ENCODE measurements at places on chromosomes 6 and 20.

DNA sequence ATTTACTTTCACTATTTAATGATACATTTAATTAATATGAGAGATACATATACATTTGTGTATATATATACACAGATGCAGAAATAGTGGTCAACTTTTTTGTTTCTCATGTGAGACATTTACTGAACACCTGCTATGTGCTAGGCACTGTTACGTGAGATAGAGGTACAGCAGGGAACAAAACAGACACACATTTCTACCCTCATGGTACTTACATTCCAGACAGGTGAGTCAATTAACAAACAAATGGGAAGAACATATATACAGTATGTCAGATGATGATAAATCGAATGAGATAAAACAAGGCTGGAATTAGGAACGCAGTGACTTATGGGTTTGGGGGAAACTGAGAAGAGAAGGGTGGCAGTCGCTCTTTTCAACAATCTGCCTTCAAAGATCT lies 5.1 kb downstream of the TFB1M start:
- no peak for DNase-seq

GRCh38 chr6:169014211-169015197 lies 239.1 kb downstream of the THBS2 start:
- DNase-seq = no peak

DNA sequence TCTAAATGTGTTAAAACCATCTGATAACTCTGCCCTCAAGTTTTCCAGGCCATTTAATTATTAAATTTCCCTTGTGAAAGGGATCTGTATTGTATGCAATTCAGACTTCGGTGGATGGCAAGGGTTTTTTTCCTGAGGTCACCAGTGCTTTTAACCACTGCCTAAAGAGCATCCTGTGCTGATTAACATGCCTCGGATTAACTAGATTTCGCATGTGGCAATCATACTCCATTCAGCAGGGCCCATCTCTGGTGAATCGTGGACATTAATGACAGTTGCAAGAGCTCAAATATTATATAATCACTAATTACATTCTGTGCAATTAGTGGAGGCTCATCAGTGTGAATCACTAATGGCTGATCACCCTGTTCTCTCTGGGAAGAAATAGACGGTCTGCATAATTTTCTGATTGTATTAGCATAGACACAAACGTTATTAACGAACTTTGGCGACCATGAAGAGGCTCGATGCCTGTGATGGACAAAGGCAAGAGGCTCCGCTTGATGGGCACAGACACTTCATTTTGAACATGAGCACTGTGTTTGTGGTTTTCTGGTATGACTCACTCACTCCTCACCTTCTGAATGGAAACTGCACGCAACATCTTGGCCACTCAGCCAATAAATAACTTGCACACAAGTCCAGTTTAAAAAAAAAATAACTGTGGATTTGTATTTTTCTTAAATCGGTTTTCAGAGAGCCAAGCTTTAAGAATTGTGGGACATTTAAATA lies 31.4 kb downstream of the LINC00237 start:
- DNase-seq = no peak

GRCh38 chr6:81396916-81397315 lies 355.6 kb downstream of the TENT5A start:
- DNase-seq = no peak

- DNase-seq = no peak
These were observed 32.7 kb upstream of the MRPS10 start for GRCh38 chr6:42250274-42250931.

- no peak for DNase-seq
These were observed 151.6 kb downstream of the PRKN start for GRCh38 chr6:162576016-162576415.

- no peak for DNase-seq
These were observed 237.2 kb downstream of the CDKAL1 start for GRCh38 chr6:20771409-20771808.

DNA sequence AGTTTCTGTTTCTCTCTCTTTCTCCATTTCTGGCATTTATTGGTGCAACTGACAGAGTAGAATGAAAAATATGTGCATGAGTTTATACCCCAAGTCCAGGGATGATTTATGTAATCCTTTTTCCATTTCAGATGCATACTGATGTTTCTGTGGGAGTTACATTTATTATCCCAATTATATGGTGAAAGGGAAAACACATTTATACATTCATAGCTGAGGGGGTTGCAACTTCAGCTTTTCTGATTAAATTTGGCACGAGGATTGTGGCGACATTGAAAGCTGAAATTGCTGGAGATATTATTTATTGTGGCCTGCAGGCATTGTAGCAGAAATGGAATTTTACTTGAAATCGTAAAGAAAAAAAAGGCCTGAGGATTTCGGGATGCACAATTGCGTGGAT lies 31.5 kb upstream of the FNDC1 start:
- no peak for DNase-seq

DNA sequence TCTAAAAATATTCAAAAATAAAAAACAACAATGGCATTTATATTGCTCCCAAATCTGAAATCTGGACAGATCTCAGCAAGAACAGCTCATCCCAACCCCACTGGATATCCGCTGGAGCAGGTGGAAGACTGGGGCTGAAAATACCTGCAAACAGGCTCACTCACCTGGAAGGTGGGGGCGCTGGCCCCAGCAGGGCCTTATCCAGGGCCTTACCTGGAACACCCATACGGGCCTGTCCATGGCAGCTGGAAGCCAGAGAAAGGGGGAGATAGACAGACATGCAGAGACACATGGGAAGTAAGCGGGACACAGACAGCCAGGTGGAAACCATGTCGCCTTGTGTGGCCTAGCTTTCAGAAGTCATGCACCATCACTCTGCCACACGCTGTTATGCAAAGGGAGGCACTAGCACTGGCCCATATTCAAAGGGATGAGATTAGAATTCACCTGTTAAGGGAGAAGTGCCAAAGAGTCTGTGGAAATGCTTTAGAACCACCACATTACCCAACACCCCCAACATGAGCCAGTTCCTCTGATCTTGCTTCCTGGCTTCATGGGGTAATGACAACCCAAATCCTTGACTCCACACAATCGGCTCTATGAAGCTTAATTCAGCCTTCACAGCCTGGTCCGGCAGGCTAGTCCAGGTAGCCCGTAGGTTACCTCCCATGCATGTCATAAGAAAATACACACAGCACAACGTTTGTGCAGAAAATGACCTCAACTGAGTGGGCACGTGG lies 99.0 kb upstream of the CDYL start:
- DNase-seq = no peak

GRCh38 chr20:51511861-51512619 lies 30.5 kb downstream of the NFATC2 start:
- no peak for DNase-seq

GRCh38 chr20:33701629-33702450 lies 15.7 kb upstream of the E2F1 start:
- no peak for DNase-seq

- no peak for DNase-seq
These were observed 34.1 kb downstream of the ERGIC3 start for GRCh38 chr20:35575958-35576357.

DNA sequence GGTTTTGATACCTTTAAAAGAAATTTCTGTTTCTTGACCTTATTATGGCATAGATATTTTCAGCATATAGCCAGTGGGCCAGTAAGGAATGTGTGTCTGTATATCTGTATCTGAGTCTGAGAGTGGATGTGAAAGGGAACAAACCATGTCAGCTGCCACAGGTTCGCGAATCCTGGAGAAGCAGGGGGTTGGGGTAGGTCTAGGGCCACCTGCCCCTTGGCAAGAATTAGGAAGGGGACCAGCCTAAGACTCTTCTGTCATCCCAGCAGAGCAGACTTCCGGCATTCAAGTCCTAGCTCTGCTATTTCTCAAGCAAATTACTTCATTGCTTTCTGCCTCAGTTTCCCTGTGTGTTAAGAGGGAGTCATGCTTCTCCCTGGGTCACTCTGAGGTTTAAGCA lies 180.3 kb upstream of the SNX9 start:
- DNase-seq = no peak

DNA sequence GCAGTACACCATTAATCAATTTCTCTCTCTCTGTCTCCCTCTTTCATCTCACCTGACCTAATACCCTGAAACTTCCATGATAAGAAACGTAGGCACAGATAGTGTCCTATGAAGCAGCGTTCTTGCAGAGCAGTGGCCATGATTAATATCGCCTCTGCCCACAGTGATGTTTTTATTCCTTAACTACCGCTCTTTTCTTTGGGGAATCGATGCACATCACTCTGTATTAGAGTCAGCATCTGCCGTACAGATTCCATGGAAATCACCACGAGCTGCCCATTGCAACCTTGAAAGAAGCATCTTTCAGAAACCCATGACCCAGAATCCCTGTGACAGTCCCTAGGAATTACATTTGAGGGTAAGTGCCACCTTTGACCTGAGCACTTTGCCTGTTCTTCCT lies 152.0 kb upstream of the ECI2 start:
- no peak for DNase-seq

DNA sequence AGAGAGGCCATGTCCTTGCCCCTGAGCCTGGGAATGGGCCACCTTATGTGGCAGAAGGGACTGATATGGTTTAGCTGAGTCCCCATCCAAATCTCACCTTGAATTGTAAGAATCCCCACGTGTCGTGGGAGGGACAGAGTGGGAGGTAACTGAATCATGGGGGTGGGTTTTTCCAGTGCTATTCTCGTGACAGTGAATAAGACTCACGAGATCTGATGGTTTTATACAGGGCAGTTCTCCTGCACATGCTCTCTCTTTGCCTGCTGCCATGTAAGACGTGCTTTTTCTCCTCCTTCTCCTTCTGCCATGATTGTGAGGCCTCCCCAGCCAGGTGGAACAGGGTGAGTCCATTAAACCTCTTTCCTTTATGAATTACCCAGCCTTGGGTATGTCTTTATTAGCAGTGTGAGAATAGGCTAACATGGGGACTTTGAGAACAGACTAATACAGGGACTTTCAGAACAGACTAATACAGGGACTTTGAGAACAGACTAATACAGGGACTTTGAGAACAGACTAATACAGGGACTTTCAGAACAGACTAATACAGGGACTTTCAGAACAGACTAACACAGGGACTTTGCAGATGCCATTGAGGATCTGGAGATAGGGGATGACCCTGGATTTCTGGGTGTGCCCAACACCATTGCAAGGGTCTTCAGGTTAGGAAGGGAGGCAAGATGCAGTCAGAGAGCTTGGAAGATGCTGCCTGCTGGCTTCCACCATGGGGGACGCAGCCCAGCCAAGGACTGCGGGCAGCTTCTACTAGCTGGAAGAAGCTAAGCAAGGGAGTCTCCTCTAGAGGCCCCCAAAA lies 86.9 kb downstream of the RAMACL start:
- no peak for DNase-seq

GRCh38 chr20:62244644-62245108 lies 6.4 kb downstream of the OSBPL2 start:
- DNase-seq = no peak

DNA sequence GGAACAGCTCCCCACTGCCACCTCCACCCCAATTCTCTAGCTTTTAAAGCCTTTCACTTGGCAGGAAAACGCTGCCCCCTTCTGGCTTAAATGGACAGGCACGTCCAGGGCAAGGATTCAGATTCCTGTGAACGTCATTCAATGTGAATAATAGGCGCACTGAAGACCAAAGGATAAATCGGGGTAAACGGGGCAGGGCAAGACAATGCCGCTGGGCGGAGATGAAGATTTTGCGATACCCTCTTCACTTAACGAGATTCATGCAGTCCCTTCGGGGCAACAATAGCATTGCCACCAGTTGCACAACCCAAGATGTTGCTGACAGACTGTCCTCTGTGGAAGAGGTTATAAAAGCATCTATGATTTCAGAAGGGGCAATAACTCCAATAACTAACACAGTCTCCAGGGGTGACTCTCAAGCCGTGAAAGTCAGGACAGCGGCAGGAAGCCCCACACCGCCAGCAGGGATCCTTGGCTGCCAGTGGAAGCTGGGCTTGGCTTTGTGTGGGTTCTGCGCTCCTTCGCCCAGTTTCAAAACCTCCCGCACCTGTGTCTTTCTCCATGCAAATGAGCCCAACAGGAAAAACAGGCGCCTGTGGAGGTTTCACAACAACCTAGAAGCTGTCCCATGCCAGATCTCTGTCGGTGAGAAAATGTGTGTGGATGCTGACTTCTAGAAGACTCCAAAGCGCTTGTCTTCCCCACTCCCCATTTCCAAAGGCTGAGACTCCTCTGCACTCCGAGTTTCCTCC lies 291.8 kb downstream of the BMP7 start:
- peak; percentile 30 for DNase-seq

Data from NCI-H1930 (cell line).